ENCODE measurements at places on chromosomes 1 and 21.

DNA sequence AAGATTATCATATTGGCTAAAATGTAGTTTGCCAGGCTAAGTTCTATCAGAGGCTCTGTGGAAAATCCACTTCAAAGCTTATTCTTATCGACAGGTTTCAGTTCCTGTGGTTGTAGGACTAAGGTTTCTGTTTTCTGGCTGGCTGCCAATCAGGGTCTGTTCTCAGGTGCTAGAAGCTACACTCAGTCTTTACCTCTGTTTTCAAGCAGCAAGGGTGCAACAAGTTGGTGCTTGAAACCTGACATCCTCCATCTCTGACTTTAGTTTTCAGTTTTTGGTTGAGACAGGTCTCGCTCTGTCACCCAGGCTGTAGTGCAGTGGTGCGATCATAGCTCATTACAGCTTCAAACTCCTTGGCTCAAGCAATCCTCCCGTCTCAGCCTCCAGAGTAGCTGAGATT lies 15.3 kb upstream of the TMCO2 start:
- DNase-seq = no peak

- DNase-seq = no peak
Measured at GRCh38 chr1:115300087-115300876, 37.8 kb downstream of the NGF start.

DNA sequence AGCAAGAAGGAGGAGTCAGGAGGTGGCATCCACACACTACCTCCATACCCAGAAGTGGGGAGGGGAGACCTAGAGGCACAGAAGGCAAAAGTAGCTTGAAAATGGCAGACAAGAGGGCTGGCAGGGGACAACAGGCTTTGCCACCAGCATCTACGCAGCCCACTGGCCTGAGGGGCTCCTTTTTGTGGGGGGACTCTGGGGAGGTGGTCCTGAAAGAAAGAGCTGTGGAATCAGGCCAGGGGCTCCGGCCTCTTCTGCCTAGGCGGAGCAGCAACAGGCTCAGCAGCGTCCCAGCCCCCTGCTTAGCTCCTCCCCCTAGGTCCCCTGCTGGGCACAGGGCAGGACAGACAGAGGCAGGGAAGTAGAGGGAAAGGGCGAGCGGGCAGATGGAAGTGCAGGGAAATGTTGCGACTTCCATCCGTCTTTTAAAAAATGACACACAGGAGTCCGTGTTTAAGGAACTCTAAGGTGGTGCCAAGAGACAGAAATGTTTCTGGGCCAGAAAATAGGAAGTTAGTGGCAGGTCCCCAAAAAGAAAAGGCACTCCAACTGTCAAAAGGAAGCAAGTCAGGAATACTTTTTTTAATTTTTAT lies 10.0 kb upstream of the LEFTY2 start:
- no peak for DNase-seq

DNA sequence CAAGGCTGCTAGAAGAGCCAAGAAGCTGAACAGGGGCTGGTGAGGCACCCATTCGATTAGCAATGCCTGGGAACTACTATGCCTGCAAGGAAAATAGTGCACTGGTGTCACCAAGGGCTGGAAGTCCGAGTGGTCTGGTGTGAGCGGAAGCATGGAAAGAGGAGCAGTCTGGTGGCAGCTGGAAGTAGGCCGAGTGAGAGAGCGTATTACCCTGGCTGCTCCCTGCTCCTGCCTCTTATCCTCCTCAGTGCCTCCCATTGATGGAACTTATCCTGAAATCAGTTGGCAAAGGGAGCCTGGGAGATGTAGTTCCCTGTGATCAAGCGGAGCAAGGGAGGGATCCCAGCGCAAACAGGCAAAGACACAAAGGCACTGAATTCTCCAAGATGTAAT lies 9.6 kb downstream of the SMAP2 start:
- DNase-seq = no peak

DNA sequence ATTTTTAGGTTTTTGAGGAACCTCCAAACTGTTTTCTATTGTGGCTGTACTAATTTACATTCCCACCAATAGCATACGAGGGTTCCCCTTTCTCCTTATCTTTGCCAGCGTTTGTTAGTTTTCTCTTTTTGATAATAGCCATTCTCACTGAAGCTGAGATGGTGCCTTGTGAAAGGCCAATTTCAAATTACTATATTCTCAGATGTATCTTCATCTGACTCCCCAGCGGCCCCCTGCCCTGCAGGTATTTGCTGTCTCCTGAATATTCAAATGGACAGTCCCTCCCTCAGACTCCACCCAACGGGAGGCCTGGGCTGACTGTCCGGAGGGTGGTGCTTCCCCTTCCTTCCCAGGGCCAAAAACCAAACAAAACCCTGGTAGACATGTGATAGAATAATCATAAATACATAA lies 33.5 kb upstream of the TARBP1 start:
- peak; percentile 71 for DNase-seq

- no peak for DNase-seq
Measured at GRCh38 chr1:225689882-225690459, 37.0 kb upstream of the ENAH start.

- peak; percentile 39 for DNase-seq
Measured at GRCh38 chr1:201183753-201184152, 6.9 kb upstream of the IGFN1 start.

DNA sequence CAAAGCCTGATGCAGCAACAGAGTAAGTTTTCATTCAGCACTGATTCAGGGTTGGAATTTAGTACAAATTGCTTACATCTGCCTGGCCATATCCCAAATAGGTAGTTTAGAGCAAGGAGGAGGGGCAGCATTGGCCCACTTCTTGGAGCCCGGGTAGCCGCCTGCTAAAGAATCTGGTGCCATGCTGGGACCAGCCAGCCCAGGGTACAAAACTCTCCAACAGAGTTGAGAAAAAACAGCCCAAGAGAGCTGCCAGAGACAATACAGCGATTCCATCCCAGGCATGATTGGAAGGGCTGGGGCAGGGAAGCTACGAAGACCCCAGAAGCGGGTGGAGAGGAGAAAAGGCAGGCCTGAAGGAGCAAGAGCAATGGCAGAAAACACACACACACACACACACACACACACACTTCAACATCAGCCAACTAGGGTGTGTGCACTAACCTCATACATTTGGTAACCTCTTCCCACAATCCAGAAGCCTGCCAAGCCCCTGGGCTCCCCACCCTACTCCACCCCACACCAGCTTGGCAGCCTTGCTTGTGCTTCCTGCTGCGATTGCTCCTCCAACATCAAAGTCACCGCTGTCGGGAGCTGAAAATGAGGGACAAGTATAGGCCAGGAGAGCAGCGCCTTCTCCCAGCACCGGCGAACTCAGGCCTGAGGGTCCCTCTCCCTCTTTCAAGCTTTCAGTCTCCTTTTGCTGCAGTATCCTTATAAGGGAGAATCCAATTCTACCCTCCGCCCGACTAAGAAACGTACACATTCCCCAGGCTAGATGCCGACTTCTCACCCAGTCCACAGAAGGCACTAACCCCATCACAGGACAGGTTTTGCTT lies 1.2 kb downstream of the PIK3C2B start:
- DNase-seq = peak; percentile 87

GRCh38 chr1:15660151-15660550 lies 24.0 kb upstream of the PLEKHM2 start:
- DNase-seq = no peak

DNA sequence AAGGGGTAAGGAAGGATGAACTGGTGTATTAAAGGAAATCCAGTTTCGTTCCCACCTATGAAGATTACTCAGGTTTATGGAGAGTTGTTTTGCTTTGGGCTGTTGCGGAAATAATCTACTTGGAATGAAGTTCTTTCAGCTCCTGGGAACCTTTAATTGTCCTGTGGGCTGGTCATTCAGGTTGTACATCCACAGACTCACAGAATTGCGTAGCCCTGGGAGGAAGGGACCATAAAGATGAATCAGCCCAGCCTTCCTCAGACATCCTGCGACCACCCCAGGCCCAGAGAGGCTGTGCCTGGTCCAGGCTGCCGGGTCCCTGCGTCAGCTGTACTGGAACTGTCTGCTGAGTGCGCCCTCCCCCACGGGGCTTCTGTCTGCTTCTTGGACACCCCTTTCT lies 72.7 kb downstream of the GALNT2 start:
- no peak for DNase-seq
